ENCODE measurements at places on chromosomes 4 and X.

DNA sequence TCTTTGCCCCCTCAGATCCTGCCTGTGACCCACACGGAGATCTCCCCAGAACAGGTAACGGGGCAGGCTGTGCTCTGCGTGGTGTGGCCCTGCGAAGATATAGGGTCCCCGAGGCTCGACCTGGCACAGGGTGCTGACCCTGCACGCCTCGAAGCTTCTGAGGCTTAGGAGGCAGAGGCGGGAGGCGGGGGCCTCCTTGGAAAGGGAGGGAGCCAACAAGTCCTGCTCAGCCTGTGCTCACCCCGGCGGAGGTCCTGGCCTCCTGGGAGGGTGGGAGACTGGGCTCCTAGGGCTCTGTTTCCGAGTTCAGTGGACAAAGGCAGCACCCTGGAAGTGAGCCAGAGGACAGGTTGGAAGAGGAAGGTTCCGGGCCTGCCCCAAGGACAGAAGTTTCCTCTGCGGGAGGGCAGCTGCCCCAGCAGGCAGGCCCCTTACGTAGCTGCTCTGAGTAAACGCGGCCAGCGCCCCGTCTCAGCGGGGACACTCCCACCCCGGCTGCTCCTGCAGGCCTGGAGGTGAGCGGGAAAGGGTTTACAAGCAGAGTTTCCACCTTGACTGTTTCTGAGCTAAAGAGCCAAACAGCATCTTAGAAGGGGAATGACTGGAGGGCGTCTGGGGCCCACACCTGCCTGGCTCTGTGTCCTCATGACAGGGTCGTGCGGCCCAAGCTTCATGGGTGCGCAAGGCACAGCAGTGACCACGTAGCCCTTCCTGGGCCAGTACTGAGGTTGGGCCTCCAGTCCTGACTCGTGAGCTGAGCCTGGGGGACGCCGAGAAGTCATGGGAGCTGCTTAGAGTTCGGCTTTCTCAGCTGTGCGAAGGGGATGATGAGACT, 16.1 kb downstream of the TMEM175 start:
- DNase-seq: no peak

GRCh38 chr4:24002330-24002966, 112.6 kb upstream of the PPARGC1A start:
- no peak for DNase-seq

- no peak for DNase-seq
These were observed 122.4 kb downstream of the SYNPO2 start for GRCh38 chr4:119010909-119011606.

GRCh38 chrX:12685541-12685940, 105.7 kb upstream of the PRPS2 start:
- no peak for DNase-seq

DNA sequence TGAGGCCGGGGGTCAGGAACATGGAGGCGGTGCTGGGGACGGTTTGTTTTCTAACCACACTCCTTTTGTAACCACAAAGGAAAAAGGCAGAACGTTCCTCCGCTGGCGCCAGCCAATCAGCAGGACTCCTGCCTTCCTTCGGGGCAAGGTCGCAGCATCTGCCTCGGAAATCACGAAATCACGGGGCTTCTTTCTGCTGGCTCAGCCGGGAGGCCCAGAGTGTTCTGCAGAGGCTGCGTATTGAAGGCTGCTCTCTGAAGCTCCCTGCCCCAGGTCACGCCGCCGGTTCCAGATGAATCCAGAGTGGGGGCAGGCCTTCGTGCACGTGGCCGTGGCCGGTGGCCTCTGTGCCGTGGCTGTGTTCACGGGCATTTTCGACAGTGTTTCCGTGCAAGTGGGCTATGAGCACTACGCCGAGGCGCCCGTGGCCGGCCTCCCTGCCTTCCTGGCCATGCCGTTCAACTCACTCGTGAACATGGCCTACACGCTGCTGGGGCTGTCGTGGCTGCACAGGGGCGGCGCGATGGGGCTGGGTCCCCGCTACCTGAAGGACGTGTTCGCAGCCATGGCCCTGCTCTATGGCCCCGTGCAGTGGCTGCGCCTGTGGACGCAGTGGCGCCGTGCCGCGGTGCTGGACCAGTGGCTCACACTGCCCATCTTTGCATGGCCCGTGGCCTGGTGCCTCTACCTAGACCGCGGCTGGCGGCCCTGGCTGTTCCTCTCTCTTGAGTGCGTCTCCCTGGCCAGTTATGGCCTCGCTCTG, 9.4 kb downstream of the TMEM187 start:
- DNase-seq: no peak

GRCh38 chrX:103155201-103155600, 59.7 kb upstream of the BEX4 start:
- DNase-seq: no peak

- peak; percentile 48 for DNase-seq
These were observed 11.1 kb upstream of the FAM3A start for GRCh38 chrX:154526901-154527675.

DNA sequence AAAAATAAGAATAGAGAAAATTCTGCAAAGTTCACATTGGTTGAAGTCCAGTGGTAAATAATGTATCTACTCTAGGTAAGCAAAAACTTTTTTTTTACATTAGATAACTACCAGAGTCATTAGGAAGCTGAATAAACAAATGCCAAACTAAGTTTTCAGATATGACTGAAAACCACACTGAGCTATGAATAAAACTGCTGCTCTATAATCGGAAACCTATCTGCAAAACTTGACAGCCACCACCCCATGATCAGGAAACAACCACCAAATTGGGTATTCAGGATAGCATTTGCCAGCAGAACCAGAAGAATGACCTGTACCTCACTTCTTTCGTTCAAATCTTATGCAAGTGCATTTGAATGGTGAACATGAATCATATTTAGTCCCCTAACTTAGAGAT, 173.0 kb upstream of the TET2 start:
- no peak for DNase-seq

DNA sequence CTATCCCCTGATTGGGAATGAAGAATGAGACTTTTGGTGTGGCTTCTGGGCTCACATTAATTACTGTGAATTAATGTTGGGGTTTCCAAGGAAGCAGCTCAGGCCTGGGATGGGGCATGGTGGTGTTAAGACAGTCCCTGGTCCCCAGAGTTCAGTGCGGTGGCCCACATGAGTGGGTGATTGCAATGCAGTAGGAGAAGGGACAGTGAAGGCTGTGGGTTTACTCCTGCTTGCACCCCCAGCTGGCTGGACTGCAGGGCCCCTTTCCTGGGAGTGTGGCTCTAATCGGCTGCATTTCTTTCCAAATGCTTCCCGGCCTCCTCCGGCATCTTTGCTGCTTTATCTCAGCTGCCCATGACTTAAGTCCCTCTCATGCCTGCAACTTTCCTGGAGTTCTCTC, 28.2 kb upstream of the GPR78 start:
- DNase-seq: no peak

- DNase-seq: no peak
These were observed 112.8 kb upstream of the EOLA2 start for GRCh38 chrX:150051096-150051495.

DNA sequence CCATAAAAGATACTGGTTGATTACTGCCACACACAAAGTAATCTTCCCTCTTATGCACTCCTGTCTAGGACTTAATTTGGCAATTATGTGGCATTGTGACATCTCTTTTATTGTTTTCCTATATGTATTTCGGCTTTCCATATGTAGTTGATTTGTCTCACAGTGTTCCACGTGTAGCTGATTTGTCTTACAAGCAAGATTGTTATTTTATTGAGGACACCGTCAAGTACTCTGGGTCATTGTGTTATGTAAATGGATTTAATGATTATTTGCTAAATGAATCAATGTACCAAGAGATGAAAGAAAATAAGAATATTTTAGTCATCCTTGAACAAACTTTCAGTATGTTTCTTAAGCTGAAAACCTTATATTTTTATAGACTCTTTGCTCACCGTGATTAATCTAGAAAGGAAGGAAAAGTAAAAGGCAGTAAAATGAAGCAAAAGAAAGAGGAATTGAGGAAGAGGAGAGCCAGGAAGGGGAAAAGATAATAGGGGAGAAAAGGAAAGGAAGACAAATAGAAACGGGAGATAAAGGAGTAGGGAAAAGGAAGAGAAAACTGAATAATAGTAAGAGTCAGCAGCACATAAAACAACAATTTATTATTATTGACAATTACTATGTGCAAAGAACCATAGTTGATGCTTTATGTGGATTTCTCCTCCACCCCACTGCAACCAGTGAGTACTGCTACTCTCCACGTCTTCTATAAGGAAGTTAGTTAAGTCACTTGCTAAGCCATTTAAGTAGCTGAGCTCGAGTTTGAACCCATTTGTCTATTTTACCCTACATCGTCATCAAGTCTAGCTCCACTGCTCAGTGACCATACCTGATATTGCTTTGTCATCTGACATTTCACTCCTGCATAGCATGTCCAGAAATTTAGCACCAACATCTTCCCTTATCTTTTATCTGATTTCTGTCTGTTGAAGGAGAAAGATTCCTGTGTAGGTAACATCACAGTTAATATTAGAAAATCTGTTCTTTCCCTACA, 336.5 kb downstream of the BMPR1B start:
- DNase-seq: peak; percentile 68

All from NCI-H1930 (cell line).